C1 segment of cervical spinal cord (tissue), 14 donors: ENCODE measurements at places on chromosomes 2 and 18.

DNA sequence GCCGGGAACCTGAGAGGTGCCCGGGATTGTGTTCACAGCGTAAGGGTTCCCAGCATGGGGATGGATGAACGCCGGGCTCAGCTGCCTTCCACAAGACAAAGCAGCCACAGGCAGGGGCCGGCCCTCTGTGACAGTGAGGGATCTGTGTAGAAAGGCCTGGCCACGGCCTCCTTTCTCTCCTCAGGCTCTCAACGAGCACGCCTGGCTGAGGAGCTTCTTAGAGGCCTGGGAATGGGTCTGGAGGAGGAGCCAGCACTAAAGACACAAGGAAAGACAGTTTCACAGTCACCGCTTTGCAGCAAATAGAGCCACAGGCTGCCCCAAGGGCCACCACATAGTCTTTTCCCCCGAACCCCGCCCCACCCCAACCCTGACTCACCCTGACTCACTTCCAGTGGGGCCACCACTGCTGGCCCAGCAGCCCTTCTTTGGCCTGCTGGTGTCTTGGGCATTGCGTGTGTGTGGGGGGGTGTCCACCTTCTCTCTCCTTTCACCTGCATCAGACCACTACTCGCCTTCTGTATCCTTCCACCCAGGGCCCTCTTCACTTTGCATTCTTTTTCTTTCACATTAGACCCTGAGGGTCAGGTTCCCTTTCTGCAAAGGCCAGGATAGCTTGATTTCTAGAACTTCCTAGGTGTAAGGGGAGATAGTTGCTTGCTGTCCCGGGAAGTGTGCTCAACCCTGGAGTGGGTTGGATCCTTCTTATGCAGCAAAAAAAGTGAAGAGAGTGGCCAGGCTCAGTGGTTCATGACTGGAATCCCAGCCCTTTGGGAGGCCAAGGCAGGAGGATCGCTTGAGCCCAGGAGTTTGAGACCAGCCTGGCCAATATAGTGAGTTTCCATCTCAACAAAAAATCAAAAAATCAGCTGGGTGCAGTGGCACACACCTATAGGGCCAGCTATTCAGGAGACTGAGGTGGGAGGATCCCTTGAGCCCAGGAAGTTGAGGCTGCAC lies 19.3 kb upstream of the HPCAL1 start:
- peak; percentile 15 for DNase-seq

DNA sequence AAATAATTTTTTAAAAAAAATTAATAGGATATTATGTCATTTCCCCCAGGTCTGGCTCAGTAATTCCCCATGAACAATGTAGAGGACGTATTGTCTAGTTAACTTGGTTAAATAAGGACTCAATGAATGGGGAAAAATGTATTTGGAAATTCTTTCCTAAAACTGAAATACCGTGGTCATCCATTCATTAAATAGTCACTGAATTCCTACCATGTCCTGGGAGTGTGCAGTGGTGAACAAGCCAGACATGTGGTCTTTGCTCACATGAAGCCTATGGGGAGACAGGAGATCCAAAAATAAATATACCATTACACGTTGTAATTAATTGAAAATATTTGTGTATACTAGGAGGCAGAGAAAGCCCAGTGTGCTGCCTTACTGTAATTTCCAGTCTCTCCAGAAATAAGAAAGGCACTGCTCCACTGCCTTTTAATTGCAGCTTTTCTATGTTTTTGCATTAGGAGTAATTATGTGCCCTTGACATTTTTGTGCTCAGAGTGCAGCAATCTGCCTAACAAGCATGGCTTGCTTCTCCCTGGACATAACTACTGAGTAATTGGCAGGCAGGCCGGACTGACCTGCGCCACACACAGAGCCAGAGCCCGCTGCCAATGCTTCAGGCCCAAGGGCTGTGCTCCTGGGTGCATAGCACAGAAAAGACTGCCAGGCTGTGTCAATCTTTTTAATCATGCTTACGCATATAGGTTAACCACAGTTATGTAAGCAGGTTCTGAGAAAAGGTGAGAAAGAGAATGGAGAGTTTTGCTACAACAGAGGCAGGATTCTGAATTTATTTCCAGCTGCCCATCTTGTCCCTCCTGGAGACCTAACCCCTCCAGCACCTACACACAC lies 22.2 kb upstream of the TTC39C start:
- DNase-seq: no peak

GRCh38 chr2:181563101-181563692 lies 93.7 kb downstream of the CERKL start:
- DNase-seq: no peak

- DNase-seq: no peak
These were observed 255.8 kb upstream of the SLC14A2 start for GRCh38 chr18:45359275-45360009.

GRCh38 chr2:147663153-147663961 lies 181.5 kb upstream of the ACVR2A start:
- no peak for DNase-seq

- DNase-seq: no peak
These were observed 17.2 kb downstream of the GREB1 start for GRCh38 chr2:11550901-11551568.

- DNase-seq: no peak
These were observed 29.4 kb downstream of the HADHB start for GRCh38 chr2:26274058-26274613.

DNA sequence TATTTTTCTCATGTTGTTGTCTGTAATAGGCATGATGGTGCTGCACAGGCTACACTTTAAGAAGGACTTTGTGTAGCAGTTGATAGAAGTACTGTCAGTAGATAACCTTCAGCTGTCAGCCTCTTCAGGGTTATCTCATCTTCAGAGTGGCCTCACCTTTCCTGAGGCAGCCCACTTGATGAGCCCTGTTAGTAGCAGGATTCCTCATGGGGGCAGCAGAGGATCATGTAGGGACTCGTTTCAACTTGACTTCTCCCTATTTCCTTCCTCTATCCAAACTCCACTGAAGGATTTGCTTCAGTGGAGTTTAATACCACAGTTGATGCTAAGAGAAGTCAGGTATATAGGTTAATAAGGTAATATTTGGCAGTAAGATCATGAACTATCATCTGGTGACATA lies 530.3 kb upstream of the FSIP2 start:
- no peak for DNase-seq

DNA sequence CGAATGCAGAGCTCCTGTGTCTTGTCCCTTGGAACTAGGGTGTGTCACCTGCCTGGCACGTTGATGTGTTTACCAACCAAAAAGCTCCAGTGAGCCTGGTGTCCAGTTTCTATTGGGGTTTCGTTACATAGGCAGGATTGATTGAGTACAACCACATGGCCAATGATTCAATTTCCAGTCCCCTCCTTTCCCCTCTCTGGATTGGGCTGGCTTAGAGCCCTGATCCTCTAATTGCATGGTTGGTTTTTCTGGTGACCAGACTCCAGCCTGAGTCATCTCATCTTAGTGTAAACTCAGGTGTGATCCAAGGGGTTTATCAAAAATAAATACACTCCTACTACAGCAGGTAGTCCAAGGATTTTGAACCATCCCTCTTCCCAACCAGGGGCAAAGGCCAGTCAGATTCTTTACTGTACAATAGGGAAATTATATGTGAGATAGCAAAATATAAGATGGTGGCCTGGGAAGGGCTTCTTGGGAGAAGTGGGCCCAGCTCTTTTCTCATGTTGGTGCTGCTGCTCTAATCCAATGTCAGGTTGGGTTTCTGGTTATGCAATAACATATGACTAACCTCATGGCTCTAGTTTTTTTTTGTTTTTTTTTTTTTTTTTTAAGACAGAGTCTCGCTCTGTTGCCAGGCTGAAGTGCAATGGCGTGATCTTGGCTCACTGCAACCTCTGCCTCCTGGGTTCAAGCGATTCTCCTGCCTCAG lies 64.7 kb upstream of the MGAT5 start:
- no peak for DNase-seq
